C1 segment of cervical spinal cord (tissue), 14 donors: ENCODE measurements at places on chromosomes 3 and 15.

DNA sequence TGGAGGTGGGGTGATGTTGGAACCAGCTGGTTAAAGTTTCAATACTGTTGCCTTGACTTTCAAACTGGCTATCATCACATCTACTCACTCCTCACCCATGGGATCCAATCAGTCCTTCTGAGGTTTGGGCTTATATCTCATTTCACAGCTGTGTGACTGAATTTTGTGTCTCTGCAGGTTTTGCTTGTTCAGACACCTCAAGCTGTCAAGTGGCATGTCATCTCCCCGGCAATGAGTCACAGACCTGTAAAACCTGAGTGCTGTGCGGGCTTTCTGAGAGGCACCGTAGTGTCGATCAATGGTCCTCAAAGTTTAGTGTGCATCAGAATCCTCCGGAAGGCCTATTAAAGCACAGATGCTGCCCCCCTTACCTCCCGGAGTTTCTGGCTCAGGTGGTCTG, 86.4 kb upstream of the RORA start:
- no peak for DNase-seq

- no peak for DNase-seq
Measured at GRCh38 chr3:81434161-81434560, 327.3 kb downstream of the GBE1 start.

DNA sequence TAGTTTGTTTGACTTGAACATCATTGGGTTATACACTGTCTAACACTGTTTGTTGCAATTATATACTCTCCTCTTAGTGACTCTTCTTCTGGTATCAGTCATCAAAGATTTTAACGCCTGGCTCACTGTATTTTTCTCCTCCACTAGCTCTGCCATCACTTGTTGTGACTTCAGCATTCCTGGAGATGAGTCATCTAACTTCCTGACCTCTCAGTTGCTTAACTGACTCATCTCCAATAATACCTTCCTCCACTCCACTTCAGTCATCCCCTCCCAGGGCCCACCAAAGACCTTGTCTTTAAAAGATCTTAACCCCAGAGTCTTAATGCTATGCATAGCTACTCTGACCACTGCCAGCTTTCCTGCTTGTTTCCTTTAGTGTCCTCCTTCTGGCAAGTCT, 28.6 kb upstream of the CLSTN2 start:
- DNase-seq, result no peak

- no peak for DNase-seq
Measured at GRCh38 chr3:4077950-4078349, 225.2 kb upstream of the SETMAR start.

- DNase-seq, result no peak
Measured at GRCh38 chr3:122679882-122680474, 661 bp upstream of the PARP14 start.

DNA sequence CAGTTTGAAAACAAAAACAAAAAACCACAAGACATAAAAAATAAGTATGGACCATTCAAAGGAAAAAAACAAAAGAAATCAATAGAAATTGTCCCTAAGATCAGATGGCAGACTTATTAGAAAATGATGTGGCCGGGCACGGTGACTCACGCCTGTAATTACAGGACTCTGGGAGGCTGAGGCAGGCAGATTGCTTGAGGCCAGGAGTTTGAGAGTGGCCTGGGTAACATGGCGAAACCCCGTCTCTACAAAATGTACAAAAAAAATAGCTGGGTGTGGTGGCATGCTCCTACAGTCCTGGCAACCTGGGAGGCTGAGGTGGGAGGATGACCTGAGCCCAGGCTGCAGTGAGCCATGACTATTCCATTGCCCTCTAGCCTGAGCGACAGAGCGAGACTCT, 16.6 kb downstream of the SPCS1 start:
- no peak for DNase-seq

DNA sequence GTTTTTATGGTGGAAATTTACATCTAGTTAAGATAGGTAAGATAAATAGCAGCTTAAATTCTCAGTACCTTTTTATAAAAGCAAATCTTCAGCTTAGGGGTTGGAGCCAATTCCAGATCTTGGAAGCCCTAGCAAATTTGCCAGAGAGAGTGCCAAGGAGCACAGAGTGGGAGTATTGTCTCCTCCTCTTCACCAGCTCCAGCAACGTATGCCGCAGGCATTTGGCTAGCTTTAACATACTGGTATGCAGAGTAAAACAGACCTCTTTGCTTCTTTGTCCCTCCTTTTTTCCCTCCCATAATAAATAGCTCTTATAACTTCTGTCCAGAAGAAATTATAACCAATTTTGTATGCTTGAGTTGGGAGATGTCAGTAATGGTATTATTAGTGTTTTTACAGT, 140.4 kb downstream of the DIPK2A start:
- no peak for DNase-seq

DNA sequence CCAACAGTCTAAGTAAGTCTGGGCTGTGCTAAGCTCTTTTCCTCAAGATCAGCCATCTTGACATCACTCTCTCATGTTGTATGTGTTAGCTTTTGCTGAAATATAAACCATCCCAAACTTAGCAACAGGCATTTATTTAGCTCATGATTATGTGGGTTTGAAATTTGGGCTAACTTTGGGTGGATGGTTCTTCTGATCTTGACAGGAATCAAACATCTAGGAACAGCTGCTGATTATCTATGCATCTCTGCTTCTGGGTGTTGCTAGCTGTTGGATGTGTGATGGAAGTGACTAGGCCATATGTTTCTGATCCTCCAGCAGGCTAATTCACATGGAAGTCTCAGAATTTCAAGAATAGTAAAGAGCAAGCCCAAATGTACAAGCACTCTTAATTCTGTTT, 615.2 kb upstream of the TGFBR2 start:
- DNase-seq, result no peak

DNA sequence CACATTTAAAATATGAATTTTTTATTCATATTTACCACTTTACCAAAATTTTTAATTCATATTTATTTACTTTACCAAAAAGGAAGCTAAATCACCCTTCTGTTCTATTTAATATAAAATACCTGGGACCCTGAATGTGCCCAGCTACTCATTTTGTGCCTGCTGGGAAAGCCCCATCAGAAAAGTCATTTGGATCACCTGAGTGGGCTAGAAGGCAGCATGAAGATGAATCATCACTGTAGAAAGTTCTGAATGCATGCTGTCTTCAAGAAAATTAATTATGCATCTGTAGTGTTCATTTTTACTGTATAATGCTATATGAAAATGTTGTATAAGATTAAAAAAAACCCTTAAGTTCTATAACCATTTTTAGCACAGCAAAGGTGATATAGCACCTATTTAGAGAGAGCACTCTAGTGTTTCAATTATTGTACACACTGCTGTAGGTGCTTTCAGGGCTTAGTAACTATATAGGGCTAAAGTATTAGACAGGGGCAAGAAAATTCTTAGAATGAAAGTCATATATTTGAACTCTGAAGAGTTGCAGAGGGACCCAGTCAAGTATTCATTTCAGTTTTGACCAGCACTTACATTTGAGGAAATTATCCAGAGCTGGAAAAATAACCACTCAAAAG, 175.1 kb downstream of the NFKBIZ start:
- no peak for DNase-seq

GRCh38 chr3:25294169-25294805, 133.8 kb upstream of the RARB start:
- no peak for DNase-seq

GRCh38 chr3:27943106-27943505, 221.0 kb upstream of the EOMES start:
- no peak for DNase-seq

- DNase-seq, result no peak
Measured at GRCh38 chr3:32309654-32310242, 71.3 kb downstream of the CMTM8 start.

- no peak for DNase-seq
Measured at GRCh38 chr15:39942101-39942752, 8.3 kb downstream of the EIF2AK4 start.

DNA sequence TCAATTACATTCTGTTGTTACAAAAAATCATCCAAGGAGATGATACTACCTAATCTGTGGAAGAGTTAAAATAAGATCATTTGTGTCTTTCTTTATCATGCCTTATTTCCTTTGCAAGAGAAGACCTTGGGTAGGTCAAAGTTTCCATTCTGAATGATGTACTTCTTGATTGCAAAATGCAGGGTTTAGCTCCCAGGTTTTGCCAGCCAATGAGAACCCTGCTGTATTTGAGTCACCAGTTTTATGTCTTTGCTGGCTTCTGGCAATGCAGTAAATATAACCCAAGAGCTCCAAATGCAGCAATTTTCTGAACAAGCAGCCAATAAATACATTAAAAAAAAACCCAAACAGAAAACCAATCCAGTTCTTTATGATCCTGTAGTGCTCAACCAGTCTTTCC, 204.9 kb downstream of the CADPS start:
- no peak for DNase-seq

DNA sequence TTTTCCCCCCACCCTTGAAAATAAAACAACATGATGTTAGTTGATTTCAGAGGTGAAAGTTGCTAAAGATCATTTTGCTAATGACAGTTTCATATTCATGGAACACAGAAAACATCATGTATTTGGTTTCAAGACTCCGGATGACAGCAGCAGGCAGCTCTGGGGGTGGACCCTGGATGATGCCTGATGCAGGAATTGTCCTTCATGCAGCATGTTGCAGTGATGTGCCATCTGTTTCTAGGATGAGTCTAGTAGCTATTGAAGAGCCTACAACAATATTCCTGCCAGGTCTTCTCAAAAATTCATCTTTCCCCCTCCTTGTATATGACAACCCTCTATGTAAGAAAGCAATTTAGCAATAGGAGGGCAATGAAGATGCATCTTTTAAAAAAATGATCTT, 108.3 kb downstream of the SV2B start:
- DNase-seq, result no peak

- DNase-seq, result no peak
Measured at GRCh38 chr3:187193181-187193580, 4.1 kb upstream of the RTP1 start.

DNA sequence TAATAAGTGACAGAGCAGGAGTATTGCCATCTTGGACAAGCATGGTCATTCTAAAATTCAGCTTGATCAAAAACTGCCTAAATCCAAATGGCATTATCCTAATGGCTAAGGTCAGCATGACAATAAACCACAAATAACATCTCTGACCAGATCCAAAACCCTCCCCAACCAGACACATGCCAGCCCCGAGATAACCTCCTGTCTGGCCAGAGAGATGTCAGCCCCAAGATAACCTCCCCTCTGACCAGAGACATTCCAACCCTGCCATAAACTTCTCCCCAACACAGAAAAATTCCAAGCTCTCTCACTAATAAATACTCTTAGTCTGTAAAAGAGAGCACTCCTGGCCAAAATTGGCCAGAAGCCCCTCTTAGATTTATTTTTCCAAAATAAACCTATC, 470.5 kb upstream of the UBE2E2 start:
- DNase-seq, result no peak
